ENCODE measurements at places on chromosomes 11 and 22.

DNA sequence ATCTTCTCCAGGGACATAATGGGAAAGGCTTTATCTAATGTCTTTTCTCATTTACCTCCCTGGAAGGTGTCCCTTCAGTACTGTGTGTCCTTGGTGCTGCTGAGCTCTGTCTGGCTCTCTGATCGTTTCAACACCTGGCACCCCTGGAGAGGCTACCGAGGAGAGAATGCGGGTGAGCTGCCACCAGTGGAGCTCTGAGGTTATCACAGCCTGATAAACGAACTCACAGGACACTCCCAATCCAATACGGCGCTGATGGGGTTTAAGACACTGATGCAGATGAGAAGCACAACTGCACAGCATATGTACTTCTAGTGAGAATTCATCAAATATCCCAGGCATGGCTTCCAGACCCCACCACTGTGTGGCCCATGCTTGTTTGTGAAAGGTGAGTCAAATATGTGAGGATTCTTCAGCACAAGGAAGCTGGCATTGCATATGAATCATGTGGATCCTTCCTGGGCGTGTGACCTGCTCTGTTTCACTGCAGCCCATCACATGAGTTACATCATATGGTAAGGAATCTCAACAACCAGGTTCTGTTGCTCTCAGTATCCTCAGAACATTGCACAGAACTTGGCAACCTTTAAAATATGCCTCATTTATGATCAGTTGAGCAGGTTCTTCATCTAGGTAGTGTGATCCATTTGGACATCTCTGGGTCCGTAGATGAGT, 34.8 kb upstream of the VWA5A start:
- DNase-seq: no peak

DNA sequence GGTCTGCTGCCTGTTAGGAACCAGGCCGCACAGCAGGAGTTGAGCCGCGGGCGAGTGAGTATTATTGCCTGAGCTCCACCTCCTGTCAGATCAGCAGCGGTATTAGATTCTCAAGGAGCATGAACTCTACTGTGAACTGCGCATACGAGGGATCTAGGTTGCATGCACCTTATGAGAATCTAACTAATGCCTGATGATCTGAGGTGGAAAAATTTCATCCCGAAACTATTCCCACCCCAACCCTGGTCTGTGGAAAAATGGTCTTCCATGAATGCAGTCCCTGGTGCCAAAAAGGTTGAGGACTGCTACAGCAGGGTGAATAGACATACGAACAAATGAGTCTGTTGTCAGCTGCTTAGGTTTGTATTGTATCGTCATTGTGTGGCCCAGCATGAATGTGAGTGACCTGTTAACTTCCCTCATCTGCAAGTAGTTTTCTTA, 29.8 kb downstream of the RNF141 start:
- no peak for DNase-seq

DNA sequence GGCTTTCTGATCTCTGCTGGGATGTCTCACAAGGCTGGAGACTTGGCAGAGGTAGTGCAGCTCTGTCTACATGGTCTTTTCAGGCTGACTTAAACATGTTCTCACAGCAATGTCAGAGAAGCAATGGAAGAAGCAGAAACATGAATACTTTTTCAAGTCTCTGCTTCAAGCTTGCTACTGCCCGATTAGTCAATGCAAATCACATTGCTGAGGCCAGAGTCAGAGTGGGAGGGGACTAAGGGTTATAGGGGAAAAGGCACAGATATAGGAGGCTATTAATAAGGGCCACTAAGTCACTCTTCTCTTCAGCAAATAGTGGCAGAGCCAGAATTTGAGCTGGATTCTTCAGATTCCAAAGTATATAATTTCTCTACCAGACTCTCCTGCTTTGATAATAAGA, 390.5 kb downstream of the TMEM135 start:
- no peak for DNase-seq

DNA sequence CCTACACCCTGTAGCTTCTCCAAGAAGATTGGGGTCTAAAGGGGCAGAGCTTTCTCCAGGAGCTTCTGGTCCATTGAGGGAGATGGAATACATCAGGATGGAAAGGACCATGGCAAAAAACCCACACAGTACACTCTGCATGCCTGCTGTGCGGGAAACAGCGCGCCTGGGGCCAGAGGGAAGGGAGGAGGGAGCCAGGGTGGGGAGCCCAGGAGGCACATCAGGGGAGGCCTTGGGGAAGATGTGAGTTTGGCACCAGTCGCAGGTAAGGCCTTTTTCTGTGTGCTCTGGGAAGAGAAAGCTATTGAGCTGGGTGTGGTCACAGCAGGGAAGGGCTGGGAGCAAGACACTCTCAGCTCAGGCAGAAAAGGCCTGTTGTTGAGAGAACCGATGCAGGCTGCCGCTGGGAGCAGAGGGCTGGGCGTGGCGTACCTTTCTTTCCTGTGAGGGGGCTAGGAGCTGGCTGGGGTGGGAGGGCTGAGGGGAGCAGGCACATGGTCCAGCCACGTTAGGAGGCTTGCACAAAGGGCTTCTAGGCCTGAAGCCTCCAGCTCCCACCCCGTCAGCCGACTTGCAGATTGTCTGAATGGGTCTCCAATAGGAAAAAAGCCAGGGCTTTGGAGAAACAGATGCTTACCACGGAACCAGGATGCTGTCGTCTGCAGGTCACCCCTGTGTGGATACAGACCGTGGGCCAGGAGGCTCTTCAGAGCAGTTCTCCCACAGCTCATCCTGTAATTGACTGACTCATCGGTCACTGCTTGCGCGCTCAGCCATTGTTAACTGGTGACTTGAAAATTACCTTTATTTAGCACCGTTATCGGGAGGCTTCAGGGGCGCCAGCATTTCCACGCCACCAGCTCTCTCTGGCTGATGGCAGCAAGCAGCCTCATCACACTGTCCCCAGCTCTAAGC, 237.3 kb downstream of the ST3GAL4 start:
- no peak for DNase-seq

DNA sequence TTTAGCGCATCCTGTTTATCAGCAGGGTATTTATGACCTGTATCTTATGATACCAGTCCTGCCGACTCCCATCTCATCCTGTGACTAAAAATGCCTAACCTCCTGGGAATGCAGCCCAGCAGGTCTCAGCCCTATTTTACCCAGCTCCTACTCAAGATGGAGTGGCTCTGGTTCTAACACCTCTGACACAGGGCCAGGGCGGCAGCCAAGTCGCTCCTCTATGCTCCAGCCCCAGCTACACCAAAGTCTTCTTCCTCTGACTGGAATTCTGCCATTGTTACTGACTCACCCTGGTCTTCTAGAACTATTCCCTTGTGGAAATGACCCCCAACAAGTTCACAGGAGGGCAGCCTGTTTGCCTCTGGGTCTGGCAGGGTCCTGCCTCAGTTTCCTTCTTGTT, 7.9 kb upstream of the C1QTNF6 start:
- no peak for DNase-seq

GRCh38 chr11:44620328-44620725, 54.9 kb downstream of the CD82 start:
- DNase-seq: no peak

GRCh38 chr11:32723332-32723731, 71.1 kb downstream of the CCDC73 start:
- no peak for DNase-seq
